Activated CD4-positive, alpha-beta T cell treated with anti-CD3 and anti-CD28 coated beads, Interleukin-2, amount 50 U/mL, for 48 hours (primary cell): ENCODE measurements at places on chromosomes 7 and 10.

DNA sequence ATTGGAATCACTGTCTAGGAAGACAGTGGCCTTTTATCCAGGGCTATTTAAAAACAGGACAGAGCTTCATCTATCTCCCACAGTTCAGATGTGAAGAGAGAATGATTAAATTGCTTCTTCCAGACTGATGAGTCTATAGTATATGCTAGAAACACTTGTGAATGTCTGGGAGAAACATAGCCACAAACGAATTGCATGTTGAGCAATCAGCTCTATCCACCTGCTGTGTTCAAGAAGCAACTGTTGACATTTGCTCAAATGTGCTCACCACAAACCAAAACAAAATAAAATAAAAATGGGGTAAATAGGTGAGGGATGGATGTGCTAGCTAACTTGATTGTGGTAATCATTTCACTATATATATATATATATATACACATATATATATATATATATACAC lies 195.1 kb downstream of the HECW1 start:
- DNase-seq = no peak

GRCh38 chr10:82757901-82758300 lies 882.9 kb downstream of the NRG3 start:
- no peak for DNase-seq

- no peak for DNase-seq
These were observed 21.4 kb downstream of the TMEM196 start for GRCh38 chr7:19752020-19752419.

DNA sequence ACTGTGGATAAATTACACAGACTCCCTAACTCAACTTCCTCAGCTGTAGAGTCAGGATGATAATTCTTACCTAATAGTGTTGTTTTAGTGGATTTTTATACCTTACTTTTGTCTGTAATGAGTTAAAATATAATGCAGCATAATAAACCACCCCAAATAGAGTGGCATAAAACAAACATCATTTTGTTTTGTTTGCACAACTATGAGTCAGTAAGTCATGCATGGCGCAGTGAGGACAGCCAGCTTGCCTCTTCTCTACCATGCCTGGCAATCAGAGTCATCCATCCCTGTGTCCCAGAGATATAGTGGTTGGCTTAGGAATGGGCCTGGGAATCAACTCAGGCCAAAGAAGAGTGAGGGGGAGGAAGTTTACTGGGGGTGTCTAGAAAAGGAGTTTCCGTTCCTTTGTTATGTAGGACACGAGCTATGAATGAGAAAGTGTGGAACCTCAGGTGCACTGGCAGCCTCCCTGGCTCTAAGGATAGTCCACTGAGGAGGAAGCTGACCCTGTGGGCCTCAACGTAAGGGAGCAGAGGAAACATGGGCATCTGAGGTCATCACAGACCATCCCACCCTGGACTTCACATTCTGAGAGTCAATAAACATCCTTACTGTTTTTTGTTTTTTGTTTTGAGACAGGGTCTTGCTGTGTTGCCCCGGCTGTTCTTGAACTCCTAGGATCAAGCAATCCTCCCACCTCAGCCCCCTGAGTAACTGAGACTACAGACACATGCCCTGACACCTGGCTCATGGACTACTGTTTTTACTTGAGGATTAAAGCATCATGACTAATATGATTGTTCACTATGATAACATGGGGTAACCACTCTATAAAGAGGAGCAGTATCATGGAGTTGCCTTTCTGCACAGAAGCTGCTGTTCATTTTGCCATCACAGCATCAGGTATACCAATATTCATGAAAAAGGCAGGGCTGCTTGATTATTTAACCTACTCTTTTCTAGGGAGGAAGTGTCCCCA lies 21.0 kb upstream of the GRB10 start:
- no peak for DNase-seq

DNA sequence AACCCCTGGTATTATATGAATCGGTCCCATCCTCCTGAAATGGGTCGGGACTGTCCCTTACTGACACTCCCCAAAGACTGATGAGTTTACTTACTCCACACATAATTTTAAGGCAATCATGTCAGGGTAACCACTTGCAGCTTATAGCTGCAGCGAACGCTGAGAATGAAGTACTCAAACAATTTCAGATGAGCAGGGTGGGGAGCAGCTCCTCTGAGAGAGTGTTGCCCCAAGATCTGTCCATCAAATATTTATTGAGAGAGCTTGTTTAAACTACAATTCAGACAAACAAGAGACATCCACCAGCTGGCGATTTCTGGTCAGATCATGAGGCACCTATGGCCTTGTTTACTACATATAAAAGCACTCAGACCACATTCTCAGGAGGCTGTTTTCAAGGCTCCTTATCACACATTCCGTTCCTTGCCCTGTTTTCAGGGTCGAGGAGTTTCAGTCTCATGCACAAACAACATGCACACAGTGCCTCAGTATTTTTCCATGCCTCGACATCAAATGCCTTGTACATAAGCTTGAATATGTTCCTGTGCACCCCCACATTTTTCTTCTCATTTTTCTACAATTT lies 80.1 kb downstream of the THSD7A start:
- no peak for DNase-seq

- DNase-seq = no peak
These were observed 14.1 kb downstream of the PDZD8 start for GRCh38 chr10:117360994-117361667.

GRCh38 chr10:106987362-106987761 lies 177.1 kb downstream of the SORCS1 start:
- DNase-seq = no peak

DNA sequence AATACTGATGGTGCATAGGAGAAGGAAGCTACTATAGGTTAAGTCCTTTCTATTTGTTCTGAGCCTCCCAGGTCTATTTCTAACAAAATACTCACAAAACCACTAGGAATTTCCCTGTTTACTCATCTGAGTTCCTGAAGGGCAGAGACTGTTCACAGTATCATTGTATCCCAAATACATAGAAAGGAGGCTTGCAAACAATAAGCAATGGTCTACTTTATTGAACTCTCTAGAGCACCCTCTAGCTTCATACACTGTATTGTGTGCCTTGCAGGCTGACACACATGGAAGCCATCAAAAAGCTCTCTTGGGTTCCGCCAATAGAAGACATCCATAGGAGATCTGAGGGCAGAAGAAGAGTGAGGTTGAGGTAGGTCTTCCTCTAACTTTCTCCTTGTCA lies 826.1 kb downstream of the GRM8 start:
- DNase-seq = no peak

- no peak for DNase-seq
These were observed 22.6 kb downstream of the NKX2-3 start for GRCh38 chr10:99555371-99555770.

DNA sequence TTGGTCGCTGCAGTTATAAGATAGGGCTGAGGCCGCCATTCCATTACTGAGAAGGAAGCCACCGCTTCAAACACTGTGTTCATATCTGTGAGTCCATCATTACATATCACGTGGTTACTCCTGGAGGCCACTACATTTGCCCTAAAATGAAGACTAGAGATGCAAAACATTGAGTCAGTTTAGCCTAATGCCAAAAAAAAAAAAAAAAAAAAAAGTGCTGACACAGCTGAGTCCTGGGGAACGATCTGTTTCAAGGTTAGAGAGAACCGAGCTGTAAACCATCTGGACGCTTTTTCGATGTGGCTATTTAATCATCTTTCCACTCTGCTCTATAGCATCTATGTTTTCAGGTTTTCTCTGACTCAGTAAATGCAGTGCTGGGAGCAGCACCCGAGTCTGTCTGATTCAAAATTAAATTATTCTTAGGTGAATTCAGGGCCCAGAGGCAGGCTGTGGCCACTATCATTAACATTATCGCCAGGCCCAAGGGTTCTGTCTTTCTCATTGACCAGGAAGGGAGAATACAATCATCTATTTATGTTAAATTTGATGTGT lies 449.1 kb downstream of the PAXIP1 start:
- DNase-seq = no peak

GRCh38 chr7:149765399-149766121 lies 7.8 kb downstream of the ZNF467 start:
- DNase-seq = no peak

- no peak for DNase-seq
These were observed 26.3 kb downstream of the PAPSS2 start for GRCh38 chr10:87685832-87686574.

GRCh38 chr10:87092376-87092860 lies 2.2 kb downstream of the GLUD1 start:
- no peak for DNase-seq

- no peak for DNase-seq
These were observed 54.5 kb downstream of the SCRN1 start for GRCh38 chr7:29935111-29935510.

DNA sequence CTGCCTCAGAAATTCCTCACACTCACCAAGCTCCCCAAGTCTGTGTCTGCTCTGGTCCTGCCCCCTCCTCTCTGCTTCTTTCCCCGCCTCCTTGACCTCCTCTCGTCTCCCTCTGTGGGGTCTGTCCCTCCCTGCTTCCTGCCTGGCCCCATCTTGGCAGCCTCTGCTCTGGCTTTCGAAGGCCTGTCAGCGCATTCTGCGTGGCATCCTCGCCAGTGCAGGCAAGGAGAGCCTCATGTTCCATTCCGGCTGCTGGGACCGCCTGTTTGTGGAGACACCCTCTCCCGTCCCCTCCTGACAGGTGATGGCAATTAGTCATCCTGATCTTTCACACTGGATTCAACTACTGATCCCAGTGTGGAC lies 51.7 kb upstream of the COL13A1 start:
- no peak for DNase-seq

- no peak for DNase-seq
These were observed 68.5 kb downstream of the GLI3 start for GRCh38 chr7:42168512-42168911.

GRCh38 chr7:116726713-116727431 lies 54.9 kb downstream of the MET start:
- no peak for DNase-seq

- no peak for DNase-seq
These were observed 187.9 kb downstream of the PLXDC2 start for GRCh38 chr10:20004087-20004523.

DNA sequence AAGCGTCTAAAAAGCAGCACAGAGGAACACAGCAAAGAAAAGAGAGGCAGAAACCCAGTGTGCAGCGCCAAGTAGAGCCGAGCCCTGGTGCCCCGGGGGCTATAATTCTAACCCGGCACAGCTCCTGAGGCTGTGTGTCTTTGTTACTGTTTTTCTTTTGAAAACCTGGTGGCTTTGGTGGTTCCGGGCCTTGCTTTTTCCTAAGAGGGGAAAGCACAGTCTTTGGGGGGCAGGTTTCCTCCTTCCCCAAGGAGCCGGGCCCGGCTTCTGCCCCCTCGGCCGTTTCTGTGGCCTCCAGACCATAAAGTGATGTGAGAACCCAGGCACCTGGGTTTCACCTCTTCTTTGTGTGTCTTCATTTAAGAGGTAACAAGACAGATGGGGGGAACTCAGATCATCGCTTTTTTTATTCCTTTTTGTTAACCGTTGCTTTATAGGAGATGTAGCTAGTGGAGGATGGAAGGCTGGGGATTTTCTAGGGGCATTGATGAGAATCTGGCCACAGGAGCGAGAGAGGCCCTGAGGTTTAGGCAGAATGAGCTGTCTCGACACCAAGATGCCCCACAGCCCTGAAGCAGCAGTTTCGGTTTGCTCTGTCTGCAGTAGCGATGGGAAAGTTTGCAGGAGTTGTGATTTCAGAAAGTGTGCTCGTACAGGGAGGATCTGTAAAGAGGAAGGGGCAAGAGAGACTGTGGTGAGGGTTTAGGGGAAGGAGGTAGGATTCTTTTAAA lies 367.8 kb upstream of the GALNT17 start:
- DNase-seq = peak; percentile 19

GRCh38 chr10:34437906-34438305 lies 377.2 kb downstream of the PARD3 start:
- DNase-seq = no peak

- DNase-seq = no peak
These were observed at the start of gene GPR141 for GRCh38 chr7:37683246-37684120. Gene GPR141, plus strand, starts transcription at chr7:37683766. Its CDS starts 56,628 bp downstream, at chr7:37740394.

GRCh38 chr10:97185326-97186058 lies at the start of gene SLIT1:
Gene SLIT1, minus strand, starts transcription at chr10:97185959. Its CDS starts 285 bp downstream, at chr10:97185674.
- no peak for DNase-seq

DNA sequence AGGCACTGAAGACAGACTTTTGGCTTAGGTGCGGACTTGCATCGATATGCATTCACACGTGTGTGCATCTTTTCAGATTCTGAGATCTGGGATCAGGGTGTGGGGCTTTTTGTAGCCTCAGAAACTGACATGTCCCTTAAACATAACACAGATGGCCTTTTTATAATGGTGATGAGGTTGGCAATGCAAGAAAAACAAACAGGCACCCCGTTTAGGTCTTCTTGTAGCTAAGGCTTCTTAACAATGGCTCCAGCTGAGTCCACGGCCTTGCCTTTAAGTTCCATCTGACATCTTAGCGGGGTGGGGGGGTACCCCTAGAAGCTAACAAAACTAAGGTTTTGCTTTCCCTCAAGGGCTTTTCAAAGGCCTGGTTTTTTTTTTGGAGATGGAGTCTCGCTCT lies 146.3 kb downstream of the PRPF18 start:
- no peak for DNase-seq

GRCh38 chr7:66697449-66698438 lies 42.8 kb upstream of the RABGEF1 start:
- no peak for DNase-seq

GRCh38 chr7:127532736-127533135 lies 52.7 kb downstream of the GCC1 start:
- DNase-seq = no peak

DNA sequence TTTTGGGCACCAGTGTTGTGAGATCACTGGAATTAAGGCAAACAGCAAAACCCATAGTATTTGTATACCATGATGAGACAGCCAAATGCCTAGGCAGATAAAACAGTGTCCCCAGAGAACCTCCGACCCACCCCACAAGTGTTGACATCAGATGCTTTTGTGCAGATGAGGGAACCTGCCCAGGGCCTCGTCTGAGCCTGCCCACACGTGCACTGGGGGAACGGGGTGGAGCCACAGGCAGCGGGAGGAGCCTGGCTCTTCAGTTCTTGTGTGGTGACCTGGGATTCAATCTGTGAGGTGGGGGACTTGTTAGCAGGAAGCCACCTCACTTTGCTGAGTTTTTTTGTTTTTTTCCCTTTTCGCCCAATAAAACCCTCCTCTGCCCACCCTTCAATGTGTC lies 33.4 kb upstream of the OPTN start:
- DNase-seq = no peak

- DNase-seq = no peak
These were observed 49.0 kb upstream of the FRMD4A start for GRCh38 chr10:14379556-14380280.

DNA sequence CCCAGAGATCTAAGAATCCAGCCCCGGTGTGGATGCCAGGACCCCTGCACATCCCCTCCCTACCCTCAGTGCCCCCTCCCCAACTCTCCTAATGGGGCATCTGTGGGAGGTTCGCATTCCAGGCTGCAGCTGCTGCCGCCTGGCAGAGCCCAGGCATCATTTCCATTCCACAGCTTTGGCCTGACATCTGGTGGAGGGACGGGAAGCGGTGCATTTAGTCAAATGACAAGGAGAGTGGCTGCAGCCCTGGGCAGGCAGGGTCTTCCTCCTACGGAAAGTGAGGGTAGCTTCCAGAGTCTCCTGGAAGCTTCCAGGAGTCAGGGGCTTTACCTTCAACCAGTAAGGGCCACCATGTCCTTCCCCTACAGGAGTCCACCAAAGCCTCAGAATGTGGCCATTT lies 30.8 kb downstream of the PRLHR start:
- DNase-seq = no peak
